Tibial nerve (tissue), 4 donors: ENCODE measurements at places on chromosomes 16 and 17. TPM values are rescaled to one million over a fixed set of nuclear protein-coding genes. Genes with fewer than 3 reads are reported as not detected.

The SEPTIN1 gene
- total RNA-seq: 1.4 TPM

DNA sequence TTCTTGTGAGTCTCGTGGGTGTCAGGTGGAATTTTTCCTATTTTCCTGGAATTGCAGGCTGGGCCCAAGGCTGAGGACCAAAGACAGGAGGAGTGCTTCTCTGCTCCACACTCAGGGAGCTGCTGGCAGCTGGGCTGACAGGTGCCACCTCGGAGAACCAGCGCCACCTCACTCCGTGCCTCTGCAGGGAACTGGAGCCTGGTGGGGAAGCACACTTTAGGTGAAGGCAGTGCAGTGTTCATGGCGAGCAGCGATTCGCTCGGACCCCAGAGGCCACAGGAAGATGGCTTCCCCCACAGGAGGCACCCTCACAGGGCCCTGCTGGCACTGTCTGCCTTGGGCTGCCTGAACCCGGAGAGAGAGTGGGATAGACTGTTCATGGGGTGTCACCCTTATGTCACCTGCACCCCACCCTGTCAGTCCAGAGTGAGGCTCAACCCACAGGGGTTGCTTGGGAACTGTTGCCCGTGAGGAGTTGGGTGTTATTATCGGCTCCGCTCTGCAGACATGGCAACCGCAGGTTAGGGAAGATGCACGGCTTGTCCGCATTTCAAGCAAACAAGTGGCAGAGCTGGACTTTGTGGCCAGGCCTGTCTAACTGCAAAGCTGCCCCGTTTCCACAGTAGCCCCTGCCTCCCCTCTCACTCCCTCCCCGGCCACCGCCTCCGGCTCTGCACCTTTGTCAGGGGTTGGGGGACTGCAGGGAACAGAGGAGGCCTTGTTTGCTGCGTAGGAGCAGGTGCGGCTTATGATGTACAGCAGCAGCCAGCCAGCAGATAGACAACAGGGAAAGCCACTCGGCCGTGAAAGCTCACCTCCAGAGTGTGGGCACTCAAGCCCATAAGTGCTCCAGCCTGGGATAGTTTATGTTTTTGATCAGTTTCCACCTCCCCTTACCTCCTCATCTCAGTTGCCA lies 15.5 kb downstream of the TBC1D24 start:
- no peaks in the 10 kb centered on the region for H3K4me1 ChIP-seq
- no peaks in the 10 kb centered on the region for H3K27me3 ChIP-seq
- H3K36me3 ChIP-seq: no peaks in the 10 kb centered on the region
- H3K27ac ChIP-seq: no peak overlapping the region
- H3K4me3 ChIP-seq: no peak overlapping the region
- DNase-seq: no peak

The AIPL1 gene
- not detected for total RNA-seq

DNA sequence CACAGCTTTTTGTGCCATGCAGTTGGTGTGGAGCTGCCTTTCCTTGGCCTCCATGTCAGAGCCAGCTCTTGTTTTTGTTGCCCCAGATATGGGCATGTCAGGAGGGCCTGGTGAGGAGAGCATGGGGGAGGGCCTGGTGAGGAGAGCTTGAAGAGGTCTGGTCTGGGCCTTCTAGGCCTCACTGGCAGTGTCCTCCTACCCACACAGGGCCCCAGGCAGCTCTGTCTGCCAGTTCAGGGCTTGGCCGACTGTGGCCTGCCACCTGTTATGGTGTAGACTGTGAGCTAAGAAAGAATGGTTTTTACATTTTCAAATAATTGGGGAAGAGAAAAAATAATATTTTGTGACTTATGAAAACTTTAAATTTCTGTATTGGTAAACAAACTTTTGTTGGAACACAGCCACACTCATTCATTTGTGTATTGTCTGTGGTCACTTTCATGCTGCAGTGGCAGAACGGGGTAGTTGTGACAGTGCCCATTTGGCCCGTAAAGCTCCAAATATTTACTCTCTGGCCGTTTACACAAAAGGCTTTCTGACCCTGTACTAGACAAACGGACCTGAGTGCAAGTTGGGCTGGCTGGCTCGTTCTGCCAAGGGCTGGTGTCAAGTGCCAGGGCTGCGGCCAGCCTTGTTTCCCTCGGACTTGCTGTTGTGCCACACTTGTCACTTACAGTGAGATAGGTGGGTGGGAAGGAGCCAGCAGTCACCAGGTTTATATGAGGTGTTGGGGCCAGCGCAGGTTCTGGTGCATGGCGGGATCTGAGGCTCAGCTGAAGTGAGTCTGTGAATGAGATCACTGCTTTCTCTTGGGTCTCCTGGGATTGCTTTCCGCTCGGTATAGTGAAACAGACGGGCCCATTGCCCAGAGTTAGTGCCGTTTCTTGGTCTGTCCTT lies 18.2 kb downstream of the PGS1 start:
- H3K36me3 ChIP-seq: peaks cover 84% of the 10 kb centered on the region
- H3K4me1 ChIP-seq: peaks cover 26% of the 10 kb centered on the region
- DNase-seq: no peak
- H3K27me3 ChIP-seq: no peaks in the 10 kb centered on the region
- H3K4me3 ChIP-seq: no peak overlapping the region

The CCL16 gene
- not detected for total RNA-seq

DNA sequence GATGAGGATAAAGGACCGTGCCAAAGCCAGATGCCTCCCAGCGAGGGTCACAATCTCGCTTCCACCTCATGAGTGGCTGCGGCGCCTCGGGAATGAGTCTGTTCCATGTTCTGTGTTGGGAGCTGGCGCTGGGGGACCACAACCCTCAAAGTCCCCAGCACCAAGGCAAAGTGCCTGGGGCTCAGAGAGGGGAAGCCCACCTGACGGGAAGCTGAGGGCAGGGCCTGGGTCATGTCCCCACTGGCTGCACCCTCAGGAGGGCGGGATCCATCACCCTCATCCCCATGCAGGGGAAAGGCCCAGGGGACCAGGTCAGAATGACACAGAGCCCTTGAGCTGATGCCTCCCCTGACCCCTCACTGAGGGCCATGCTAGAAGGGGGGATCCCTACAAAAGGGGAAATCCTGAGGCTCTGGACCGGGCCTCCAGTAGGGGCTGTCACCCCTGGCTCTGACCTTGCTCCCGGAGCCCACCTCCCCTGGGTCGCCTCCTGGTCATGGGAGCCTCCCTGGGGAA lies 151.3 kb upstream of the PLCG2 start:
- H3K27ac ChIP-seq: no peak overlapping the region
- no peak for DNase-seq
- H3K36me3 ChIP-seq: no peaks in the 10 kb centered on the region
- H3K4me3 ChIP-seq: no peak overlapping the region
- H3K4me1 ChIP-seq: no peaks in the 10 kb centered on the region

DNA sequence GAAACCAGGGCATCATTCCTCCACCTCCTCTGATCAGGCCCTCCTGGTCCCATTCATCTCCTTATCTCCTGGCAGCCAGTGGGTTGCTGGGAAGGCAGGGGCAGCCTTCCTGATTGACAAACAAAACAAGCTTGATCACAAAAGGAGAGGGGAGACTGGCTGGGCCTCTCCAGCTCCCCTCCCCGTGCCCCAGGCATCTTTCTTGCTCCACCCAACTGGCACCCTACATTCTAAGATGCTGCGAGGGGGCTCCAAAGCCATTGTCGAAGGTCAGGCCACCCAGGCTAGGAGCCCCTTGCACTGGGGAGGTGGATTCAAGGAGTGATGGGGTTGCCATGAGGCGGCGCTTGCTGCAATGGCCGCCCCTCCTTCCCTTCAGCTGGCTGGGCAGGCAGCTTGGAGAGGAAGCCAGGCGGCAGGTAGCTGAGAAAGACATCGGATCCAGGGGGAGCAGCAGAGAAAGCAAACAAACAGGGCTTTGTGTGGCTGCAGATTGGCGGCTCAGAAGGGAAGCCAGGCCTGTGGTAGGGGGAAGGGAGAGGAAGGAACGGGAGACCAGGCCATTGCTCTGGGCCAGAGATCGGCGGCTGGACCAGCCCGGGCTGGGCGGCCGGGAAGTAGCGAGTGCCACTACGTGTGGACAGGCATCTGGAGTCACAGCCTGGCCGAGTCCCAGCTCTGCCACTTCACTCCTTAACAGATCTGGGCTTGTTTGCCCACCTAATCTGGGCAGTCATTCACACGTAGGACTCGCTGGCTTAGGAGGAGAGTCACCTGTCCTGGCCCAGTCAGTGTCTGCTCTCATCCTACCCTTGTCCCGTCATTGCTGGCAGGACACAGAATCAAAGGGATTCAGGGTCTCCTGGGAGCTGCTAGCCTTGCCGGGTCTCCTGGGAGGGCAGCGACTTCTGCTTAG lies 12.3 kb downstream of the RAI1 start:
- peak overlapping the region; percentile 76 for H3K4me3 ChIP-seq
- no peaks in the 10 kb centered on the region for H3K27me3 ChIP-seq
- peak overlapping the region; percentile 96 for H3K27ac ChIP-seq
- H3K36me3 ChIP-seq: no peaks in the 10 kb centered on the region

GRCh38 chr17:63407741-63408330 lies 38.3 kb downstream of the CYB561 start:
- H3K36me3 ChIP-seq: no peaks in the 10 kb centered on the region
- no peak for DNase-seq
- no peaks in the 10 kb centered on the region for H3K4me1 ChIP-seq
- no peak overlapping the region for H3K4me3 ChIP-seq

The SNX20 gene
- 2.3 TPM for total RNA-seq

The NUPR1 gene
- total RNA-seq: 49.8 TPM

- DNase-seq: no peak
- no peaks in the 10 kb centered on the region for H3K36me3 ChIP-seq
- H3K27me3 ChIP-seq: no peaks in the 10 kb centered on the region
- no peak overlapping the region for H3K4me3 ChIP-seq
- H3K4me1 ChIP-seq: no peaks in the 10 kb centered on the region
Measured at GRCh38 chr17:69067274-69068047, 6.7 kb upstream of the ABCA9 start.

- no peak for DNase-seq
- H3K27me3 ChIP-seq: no peaks in the 10 kb centered on the region
- peaks cover 29% of the 10 kb centered on the region for H3K4me1 ChIP-seq
- H3K4me3 ChIP-seq: no peak overlapping the region
Measured at GRCh38 chr17:82056729-82057621, 5.3 kb downstream of the GPS1 start.

DNA sequence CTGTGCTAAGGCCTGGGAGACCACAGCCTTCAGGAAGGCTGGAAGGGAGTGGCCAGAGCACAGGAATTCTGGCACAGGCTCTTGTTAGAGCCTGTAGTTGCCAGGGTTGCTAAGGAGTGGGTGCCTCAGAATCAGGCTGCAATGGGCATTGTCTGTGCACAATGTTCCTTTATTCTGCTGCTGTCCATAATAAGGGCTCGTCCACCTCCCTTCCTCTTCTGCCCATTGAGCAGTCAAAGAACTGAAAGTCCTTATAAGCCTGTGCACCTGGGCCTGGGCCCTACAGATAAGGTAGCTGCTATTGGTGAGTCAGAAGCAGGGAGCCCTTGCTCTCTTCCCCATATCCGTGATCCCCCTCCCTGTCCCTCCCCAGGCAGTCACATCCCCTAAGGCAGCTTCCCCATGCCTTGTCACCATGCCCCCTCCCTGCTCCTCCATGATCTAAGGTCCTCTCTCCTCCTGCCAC lies 5.4 kb upstream of the CNGB1 start:
- H3K27me3 ChIP-seq: no peaks in the 10 kb centered on the region
- no peak for DNase-seq
- H3K4me1 ChIP-seq: peaks cover 15% of the 10 kb centered on the region
- peak overlapping the region; percentile 82 for H3K27ac ChIP-seq
- no peak overlapping the region for H3K4me3 ChIP-seq
- no peaks in the 10 kb centered on the region for H3K36me3 ChIP-seq

The ENPP7 gene
- total RNA-seq: not detected

The BFAR gene
- 74.5 TPM for total RNA-seq

DNA sequence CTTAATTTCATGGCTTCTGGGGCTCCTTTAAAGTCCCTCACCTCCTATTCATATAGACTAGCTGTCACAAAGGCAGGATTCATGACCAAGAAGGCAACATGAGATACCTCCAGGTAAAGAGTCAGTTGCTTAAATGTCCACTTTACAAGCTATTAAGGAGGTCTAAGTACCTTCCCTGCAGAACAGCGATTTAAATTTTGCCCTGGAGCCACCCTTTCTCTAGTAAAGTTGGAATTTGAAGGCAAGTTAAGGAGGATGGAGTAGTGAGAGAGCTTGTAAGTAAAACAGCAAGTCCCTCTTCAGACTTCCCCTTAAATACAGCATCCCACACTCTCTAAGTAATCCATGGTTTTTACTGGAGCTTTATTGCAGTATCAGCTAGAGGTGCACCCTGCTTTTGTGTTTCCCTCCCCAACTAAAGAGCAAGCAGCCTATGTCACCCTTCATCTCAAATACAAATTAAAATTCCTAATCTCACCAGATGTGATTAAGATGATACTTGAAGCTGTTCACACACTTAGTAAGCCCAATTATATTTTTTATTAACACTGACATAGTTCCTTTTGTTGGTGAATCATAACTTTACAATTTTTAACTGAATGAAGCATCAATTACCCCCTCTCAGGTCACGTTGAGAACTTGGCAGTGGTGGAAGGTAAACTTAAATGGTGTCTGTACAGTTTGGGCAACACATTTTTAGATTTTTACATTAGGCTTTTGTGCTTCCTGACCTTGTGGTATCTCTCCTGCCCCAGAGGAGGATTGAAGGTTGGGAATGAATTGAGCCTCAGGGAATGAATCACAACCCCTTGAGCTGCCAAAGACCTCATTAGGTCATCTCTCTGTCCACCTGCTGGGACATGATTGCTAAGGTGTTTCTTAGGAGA lies 108.9 kb downstream of the TANGO6 start:
- DNase-seq: no peak
- H3K27me3 ChIP-seq: no peaks in the 10 kb centered on the region
- no peak overlapping the region for H3K27ac ChIP-seq
- no peak overlapping the region for H3K4me3 ChIP-seq
- H3K36me3 ChIP-seq: peaks cover 5% of the 10 kb centered on the region

GRCh38 chr16:68062910-68063393 lies 22.2 kb upstream of the NFATC3 start:
- H3K27me3 ChIP-seq: no peaks in the 10 kb centered on the region
- H3K4me1 ChIP-seq: peaks cover 9% of the 10 kb centered on the region
- no peaks in the 10 kb centered on the region for H3K36me3 ChIP-seq
- DNase-seq: no peak
- no peak overlapping the region for H3K4me3 ChIP-seq

The GAS7 gene
- total RNA-seq: 309 TPM

The ABCC6 gene
- 0.20 TPM for total RNA-seq

DNA sequence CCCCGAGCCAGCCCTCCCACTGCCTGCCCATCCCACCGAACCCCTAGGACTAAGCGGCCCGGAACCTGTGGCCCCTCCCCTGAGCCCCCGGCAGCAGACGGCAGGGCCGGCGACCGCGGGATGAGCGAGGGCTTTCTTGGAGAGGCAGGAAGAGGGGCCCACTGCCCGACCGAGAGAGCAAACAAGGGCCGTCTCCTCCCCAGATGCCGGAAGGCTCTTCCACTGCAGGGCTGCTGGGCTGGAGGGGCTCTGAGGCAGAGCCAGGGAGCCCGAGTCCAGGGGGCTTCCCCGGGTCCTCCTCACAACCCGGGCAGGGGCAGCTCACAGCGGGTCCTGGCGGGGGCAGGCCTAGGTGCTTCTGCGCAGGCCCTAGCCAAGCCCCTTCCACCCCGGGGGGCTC lies 2.9 kb downstream of the PERCC1 start:
- peaks cover 56% of the 10 kb centered on the region for H3K36me3 ChIP-seq
- peaks cover 20% of the 10 kb centered on the region for H3K27me3 ChIP-seq
- H3K4me1 ChIP-seq: peaks cover 2% of the 10 kb centered on the region
- H3K4me3 ChIP-seq: no peak overlapping the region
- no peak overlapping the region for H3K27ac ChIP-seq
- no peak for DNase-seq
